ENCODE measurements at places on chromosomes 1 and 21.

GRCh38 chr1:40762144-40762923, 21.3 kb upstream of the KCNQ4 start:
- DNase-seq: no peak

- peak; percentile 87 for DNase-seq
These were observed 13.3 kb upstream of the CHI3L2 start for GRCh38 chr1:111214074-111214801.

- peak; percentile 60 for DNase-seq
These were observed 3.3 kb upstream of the IRF2BP2 start for GRCh38 chr1:234613128-234613875.

GRCh38 chr21:41729701-41730366, 37.0 kb downstream of the RIPK4 start:
- DNase-seq: no peak

DNA sequence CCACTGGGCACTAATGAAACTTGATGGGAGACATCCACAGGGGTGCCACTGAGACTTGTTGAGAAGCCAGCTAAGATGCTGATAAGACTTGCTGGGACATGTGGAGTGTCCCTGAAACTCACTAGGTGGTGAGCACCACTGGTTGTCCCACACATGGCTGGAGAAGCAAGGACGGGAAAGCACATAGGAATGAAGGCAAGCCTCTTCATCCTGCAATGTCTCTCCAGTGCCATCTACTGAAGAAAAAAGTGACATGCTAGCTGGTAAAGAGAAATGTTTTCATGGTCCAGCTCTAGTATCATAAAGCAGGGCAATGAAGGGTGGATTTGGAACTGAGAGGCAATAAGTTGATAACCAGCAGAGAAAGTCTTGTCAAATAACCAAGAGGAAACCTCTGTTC, 283.0 kb downstream of the PAPPA2 start:
- peak; percentile 7 for DNase-seq

GRCh38 chr1:30632481-30632880, 90.9 kb downstream of the MATN1 start:
- no peak for DNase-seq

DNA sequence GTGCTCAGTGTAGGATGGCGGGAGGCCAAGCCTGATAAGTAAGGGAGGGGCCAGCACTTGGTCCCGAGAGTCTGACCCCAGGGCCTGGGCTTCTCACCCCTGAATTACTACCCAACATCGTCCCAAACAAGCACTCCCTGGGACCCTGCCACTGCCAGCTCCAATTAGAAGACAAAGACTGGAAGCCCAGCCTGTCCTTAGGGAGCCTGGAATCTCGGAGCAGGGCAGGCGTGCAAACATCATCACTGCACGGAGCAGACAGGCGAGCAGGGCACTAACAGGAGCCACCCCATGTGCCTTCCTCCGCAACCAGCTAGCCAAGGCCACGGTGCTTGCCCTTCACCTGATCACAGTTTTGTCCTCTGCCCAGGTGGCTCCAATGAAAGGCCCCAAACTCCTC, 23.2 kb downstream of the KCNAB2 start:
- DNase-seq: no peak

DNA sequence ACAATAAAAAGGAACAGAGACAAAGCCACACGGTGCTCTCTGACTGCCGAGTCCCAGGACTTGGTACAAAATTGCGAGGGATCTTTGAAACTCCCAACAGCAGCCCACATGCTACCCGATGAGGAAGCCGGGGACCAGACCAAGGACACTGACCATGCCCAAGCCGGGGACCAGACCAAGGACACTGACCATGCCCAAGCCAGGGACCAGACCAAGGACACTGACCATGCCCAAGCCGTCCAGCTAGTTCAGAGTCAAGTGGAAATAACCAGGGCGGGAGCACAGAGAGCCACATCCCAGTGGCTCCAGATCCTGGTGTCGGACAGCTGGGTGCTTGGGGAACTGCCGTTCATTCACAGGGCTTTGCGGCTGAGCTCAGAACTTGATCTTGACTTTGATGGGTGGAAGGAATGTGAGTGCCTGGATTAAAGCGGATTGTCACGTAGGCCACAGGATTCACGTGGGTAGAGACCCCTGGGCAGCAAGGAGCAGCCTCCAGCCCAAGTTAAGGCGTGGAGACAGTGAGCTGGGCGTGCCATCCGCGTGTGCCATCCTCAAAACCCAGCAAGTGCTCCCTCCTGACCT, 16.5 kb upstream of the TRAPPC10 start:
- no peak for DNase-seq

DNA sequence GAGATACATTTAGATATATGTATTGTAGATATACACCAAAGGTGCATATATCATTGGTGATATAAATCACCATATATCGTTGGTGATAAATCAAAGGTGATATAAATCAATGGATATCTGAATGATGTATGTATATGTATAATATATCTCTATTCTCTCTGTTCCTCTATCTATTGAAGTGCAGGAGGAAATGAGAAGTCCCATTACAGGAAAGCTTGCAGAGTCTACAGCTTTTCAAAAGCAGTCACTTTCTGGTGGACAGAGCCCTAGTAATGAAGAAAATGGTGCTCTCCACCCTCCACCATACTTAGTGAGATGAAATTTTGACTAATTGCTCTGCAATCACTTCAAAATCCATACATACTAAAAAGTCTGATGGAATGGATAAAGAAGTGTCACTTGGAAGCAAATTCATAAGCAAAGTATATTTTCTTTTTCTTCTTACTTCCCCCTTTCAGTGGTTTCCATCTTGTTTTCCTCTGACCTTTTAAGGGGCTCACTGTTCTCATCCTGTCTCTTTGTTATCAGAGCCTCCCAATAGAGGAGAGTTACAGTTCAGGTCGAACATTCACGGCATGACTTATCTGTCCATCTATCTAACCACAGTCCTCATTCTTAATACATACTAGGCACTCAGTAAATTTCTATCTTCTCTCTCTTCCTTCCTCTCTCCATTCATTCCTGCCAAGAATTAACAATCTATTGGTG, 227.2 kb downstream of the KCNJ6 start:
- DNase-seq: no peak

DNA sequence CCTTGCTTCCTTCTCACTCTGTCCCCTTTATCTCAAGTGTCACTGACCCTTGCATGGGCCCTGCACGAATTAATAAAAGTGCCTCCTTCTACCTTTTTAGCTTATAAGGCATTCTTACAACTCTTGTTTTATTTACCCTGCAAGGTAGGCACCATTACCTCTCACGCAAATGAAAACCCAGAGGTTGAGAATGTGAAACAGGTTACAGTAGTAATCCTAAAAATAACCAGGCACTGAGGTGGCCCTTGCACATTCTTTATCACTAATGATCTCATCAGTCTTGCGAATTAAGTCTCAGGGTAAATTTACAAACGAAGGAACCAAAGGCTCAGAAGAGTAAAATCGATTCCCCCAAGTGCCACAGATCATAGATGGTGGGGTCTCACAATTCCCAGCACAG, 3.7 kb downstream of the GLIS1 start:
- no peak for DNase-seq

DNA sequence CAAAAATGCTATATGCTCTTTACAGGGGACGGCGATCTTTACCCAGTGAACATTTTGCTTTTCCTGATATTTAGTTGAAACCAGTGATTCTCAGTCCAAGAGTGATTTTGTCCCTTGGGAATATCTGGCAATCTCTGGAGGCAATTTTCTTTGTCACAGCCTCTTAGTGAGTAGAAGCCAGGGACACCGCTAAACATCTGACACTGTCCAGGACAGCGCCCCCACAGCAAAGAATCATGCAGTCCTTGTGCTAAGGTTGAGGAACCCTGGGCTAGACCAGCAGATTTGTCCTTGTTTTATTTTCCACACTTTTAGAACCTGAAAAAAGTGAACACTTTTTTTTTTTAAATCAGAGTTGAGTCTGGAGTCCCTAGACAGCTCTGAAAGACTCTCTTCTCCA, 13.1 kb downstream of the EVA1C start:
- DNase-seq: no peak

Measured in epithelial cell of esophagus (primary cell).